ENCODE measurements at places on chromosomes 1 and 21.

DNA sequence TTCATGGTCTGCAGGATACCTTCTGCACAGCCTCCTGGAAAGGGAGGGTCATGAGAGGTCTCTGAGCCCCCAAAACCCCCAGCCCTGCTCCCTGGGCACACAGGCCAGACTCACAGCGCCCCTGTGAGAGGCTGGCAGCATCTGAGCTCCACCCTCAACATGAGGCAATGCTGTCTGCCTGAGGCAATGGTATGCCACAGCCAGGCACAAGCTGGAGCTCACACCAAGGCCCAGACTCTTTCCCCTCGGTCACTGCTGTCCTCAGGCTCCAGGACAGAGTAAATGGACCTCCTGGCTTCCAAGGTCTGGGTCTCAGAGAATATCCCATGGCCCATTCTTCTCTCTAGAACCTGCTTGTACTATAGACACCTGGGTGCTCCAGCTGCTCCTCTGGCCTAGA, 17.2 kb downstream of the MEF2D start:
- no peak for DNase-seq

DNA sequence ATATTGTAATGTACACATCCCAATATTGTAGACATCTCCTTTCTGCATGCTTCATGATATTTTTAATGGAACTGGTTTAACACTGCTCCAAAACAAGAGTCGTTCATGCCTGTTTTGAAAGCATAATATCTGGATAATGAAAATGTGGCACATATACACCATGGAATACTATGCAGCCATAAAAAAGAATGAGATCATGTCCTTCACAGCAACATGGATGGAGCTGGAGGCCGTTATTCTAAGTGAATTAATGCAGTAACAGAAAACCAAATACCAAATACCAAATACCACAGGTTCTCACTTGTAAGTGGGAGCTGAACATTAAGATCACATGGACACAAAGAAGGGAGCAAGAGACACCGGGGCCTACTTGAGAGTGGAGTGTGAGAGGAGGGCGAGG, 92.2 kb upstream of the C1orf105 start:
- no peak for DNase-seq

DNA sequence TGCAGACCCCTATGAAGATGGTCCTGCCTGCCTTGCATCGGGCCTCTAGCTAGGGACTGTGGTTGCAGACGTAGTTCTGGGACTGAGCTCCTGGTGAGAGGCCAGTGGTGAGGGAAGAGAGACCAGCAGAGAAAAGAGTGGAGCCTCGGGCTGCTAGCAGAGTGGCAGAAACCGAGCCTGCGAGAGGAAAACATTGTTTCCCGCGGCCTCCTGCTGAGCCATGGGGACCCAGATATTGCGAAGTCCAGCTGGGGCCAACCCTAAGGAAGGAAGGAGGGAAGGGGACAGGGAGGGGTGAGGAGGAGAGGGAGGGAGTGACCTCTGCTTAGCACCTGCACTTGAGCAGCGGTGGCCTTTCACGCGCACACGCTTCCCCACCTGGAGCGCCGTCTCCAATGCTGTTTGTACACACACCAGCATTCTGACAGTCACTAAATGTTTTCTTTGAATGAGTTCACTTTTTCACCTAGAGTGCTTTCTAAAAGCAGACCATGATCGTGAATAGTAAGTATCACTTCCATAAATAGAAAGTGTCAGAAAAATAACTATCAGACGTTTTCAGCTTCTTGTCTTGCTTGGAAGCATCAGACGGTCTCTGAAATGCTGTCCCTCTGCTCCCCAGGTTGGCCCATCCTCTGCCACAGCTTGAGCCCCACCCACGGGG, 2.5 kb upstream of the FNDC10 start:
- DNase-seq: no peak

DNA sequence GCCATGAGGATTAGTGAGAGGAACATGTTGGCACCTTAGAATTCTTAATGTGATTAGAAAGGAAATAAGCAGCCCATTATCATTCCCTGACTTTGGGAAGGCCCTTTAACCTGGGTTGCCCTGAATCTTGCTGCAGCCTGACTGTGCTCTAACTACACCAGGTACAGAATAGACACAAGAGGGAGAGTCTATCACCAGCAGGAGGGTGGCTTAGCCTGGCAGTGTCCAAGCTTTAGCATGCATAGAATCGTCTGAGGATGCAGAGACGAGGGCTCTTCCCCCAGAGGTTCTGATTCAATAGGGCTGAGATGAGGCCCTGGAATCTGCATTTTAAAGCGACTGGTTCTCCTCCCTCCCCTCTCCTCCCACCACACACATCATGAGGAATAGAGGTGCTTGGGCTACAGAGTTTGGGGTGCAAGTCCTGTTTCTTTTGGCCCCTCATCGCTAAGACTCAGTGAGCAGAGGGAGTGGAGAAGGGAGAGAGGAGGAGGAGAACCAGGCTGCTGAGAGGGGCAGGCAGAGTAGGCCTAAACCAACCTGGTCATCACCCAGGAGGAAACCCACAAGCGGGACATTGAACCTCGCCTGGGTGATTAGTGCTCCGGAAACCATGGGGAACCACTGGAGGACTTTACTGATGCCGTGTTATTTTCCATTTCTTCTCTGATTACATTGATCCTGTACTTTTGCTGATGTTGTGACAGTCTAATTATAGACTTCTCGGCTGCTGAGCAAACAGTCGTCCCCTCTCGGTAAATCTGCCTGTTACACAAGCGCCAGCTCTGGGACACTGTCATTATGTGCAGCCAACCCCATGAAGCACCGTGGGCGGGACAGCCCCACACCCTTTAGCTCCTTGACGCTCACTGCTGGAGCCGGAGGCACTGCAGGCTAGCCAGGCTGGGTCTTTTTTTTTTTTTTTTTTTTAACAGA, 6.3 kb upstream of the TENT5C start:
- no peak for DNase-seq

DNA sequence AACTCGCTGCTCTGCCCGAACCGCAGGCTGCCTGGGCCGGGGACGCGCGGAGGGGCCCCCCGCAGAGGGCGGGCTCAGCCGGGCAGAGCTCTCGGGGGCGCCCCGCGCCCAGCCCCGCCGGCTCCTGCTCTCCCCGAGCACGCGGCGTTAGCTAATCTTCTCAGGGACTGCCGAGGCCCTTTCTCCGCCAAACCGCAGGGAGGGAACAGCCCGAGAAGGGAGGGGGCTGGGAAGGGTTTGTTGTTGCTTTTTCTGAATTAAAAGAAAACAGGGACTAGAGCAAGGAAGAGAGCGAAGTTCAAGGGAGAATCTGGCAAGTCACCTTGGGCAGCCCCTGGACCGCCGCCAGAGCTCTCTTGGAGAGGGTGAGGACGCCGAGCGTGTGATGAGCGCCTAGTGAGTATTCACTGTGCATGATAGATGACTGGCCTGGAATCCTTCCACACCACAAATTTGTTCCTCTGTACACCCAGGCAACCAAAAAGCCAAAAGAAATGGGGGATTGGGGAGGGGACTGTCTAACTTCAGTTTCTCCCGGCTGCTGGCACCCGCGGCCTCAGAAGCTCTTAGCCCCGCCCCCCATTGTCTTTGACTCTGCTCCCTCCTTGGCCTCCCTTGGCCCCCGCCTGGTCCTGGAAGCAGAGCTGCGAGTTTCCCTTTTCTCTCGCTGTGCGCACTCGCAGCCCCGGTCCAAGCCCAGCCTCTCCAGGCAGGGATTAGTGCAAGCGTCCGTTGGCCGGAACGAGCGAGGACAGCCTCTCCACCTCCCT, 19.7 kb upstream of the LMX1A start:
- DNase-seq: peak; percentile 20

GRCh38 chr21:33733601-33734000, 91.3 kb downstream of the ITSN1 start:
- no peak for DNase-seq

DNA sequence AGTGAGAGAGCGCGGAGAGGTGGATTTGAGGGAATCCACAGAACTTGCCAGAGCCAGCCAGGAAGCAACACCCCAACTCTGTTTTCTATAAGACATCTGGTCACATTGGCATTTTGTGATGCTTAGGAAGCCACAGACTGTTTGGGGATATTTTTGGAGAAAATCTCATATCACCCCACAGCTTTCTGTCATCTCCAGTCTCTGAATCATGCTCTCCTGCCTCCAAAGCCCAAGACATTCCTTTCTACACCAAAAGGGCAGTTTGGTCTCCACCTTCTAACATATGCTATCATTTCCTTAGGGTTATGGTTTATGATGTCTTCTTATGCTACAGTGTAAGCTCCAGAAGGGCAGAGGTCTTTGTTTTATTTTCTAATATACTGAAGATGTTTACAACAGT, 14.4 kb upstream of the BCL10 start:
- no peak for DNase-seq

GRCh38 chr1:16677552-16678431, 11.0 kb upstream of the RNU1-3 start:
- DNase-seq: peak; percentile 85

DNA sequence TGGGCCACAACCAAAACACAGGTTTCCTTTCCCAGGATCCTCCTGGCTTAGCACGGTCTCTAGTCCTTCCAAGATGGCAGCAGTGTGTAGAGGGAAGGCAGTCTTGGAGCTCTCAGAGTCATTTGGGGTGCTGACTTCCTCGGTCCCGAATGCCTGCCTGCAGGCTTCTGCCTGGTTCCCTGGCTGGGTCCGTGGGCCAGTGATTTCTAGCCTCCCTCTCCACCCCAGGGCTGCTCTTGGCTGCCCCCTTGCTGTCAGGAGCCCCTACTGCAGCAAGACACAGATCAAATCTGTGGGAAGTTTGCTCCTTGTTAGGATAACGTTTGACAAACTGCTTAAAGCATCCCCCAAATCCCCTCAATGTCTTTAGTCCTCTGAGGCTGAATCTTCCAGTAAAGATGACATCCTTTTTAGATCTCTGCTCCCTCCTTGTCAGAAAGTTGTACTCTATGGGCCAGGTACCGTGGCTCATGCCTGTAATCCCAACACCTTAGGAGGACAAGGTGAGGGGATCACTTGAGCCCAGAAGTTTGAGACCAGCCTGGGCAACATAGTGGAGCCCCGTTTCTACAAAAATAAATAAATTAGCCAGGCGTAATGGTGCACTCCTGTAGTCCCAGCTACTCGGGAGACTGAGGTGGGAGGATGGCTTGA, 272.5 kb downstream of the RRAGC start:
- DNase-seq: no peak

GRCh38 chr21:42833439-42833815, 45.9 kb downstream of the WDR4 start:
- peak; percentile 5 for DNase-seq

DNA sequence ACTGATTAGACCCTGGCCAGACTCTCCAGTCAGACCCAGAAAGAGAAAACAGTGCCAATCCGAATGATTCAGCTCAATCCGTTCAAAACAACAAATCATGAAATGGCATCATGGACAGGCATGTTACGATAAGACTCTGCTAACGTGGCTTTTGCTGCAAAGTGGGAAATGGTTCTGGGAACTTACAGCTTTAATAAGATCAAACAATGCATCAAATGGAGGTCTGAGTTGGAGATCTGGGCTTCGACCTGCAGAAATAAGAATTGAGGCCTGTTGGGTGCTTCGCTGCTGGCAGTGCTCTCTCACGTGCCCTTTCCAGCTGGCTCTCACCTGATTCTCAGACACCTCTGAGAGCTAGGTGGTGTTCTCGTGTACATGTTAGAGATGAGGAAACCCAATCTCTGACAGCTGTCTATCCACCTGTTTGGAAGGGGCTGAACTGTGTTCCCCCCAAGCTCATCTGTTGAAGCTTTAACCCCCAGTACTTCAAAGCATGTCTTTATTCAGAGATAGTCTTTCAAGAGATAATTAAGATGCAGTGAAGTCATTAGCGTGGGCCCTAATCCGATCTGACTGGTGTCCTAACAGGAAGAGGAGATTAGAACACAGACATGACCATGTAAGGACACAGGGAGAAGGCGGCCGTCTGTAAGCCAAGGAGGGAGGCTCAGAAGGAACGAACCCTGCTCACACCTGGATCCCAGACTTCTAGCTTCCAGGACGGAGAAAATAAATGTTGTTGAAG, 45.5 kb upstream of the ETS2 start:
- peak; percentile 52 for DNase-seq

- peak; percentile 0 for DNase-seq
These were observed 154.5 kb upstream of the C1orf87 start for GRCh38 chr1:60228041-60228491.

DNA sequence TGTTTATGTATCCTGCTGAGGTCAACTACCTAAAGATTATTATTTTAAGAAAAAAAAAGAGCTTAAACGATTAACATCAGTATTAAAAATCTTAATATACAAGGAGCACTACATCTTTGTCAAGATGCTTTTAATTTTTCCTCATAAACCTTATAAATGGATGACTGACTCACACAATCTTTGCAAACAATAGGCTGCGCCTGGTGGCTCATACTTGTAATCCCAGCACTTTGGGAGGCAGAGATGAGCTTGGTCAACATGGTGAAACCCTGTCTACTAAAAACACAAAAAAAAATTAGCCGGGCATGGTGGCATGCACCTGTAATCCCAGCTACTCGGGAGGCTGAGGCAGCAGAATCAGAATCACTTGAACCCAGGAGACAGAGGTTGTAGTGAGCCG, 1.7 kb downstream of the KHDC4 start:
- DNase-seq: no peak

GRCh38 chr1:180026556-180026955, 71.9 kb downstream of the CEP350 start:
- peak; percentile 45 for DNase-seq

- DNase-seq: peak; percentile 28
These were observed 31.9 kb downstream of the CAPN9 start for GRCh38 chr1:230778916-230779590.

- no peak for DNase-seq
These were observed 32.1 kb downstream of the SERTAD4 start for GRCh38 chr1:210264496-210265380.

- DNase-seq: peak; percentile 64
These were observed 9.4 kb upstream of the FMO3 start for GRCh38 chr1:171081314-171081753.

- DNase-seq: no peak
These were observed 59.8 kb upstream of the SDC3 start for GRCh38 chr1:30968220-30968971.

DNA sequence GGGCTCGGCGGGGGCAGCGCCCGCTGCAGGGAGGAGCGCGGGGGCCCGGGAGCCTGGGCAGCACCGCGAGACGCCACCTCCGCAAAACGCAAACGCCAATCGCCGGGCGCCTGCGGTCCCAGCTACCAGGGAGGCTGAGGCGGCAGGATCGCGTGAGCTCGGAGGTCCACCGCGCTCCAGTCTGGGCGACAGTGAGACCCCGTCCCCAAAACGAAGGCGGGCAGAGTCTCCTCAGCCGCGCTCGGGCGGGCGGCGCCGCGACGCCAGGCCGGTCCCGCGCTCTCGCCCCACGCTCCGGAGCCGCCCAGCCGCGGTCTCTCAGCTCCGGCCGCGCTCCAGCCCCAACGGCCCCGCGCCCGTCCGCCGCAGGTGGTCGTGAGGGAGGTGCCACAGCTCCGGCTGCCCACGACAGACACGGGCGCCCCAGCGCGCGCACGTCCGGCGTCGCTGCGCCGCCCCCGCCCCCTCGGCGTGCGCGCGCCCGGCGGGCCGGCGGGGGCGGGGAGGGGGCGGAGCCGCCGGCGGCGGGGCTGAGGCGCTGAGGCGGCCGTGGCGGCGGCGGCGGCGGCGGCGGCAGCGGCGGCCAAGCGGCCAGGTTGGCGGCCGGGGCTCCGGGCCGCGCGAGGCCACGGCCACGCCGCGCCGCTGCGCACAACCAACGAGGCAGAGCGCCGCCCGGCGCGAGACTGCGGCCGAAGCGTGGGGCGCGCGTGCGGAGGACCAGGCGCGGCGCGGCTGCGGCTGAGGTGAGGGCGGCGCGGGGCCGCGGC, at the start of gene ADARB1:
Gene ADARB1, plus strand, starts transcription at position 533 of the 770 bp plus-strand sequence. CDS start 97,077 bp downstream, outside the sequence.
- peak; percentile 56 for DNase-seq

GRCh38 chr1:119783354-119784185, 14.9 kb upstream of the HMGCS2 start:
- DNase-seq: peak; percentile 61

GRCh38 chr1:20358761-20359263, 68.1 kb downstream of the VWA5B1 start:
- peak; percentile 61 for DNase-seq
